ENCODE measurements at places on chromosomes 1 and 21.

GRCh38 chr1:220326578-220326977 is 54.3 kb upstream of the RAB3GAP2 start:
- no peak for DNase-seq

GRCh38 chr21:37231249-37231645 is 35.9 kb downstream of the VPS26C start:
- DNase-seq: no peak

GRCh38 chr1:205481629-205482151 is 22.8 kb upstream of the CDK18 start:
- DNase-seq: no peak

DNA sequence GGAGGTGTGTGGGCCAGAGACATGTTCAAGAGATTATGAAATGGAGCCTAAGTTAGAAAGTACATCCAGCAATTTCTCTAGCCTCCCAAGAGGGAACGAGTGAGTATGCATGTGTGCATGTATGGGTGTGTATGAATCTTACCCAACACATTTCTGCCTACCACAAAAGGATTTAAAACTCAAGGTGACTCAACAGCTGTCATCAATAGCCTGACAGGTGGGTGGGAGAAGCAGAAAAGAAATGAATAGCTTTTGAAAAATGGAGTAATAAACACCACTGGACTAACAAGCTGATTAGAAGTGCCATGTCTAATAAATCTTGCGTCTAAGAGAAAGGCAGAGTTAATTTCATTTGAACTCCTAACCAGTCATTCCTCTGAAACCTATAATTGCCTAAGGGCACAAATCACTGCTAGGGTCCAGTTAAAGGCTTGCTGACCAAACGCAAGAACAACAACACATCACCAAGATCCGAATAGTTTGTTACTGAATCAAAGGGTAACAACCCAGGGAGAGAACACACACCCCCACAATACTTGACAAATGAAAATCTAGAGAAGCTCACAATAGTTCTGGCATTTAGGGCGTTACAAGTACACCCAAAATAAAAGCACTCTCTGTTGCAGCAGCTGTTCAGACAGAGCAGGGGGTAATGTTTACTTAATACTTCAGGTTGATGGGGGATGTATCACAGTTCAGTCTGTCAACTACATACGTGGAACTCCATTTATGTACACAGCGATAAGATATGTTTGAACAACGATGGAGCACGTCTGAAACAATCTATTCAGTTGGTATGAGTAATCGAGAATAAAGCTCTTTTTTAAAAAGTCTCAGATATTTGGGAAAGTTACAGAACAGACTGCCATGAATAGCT is 1.4 kb downstream of the KIAA0319L start:
- no peak for DNase-seq

DNA sequence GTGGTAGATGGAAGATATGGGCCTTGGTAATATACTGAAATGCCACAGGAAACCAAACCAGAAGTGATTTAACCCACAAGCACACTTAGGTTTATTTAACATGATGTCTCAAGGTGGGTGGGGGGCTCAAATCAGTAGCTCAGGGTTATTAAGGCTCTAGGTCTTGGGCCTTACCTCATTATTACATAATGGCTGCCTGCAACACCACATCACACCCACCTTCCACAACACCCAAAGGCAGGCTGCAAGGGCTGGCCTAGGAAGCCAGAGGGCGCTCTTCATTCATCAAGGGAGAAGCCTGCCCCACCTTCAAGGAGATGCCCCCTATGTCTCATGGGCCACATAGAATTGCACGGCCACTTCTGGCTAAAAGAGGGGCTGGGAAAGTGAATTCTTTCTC is 6.0 kb downstream of the TFF1 start:
- DNase-seq: no peak

DNA sequence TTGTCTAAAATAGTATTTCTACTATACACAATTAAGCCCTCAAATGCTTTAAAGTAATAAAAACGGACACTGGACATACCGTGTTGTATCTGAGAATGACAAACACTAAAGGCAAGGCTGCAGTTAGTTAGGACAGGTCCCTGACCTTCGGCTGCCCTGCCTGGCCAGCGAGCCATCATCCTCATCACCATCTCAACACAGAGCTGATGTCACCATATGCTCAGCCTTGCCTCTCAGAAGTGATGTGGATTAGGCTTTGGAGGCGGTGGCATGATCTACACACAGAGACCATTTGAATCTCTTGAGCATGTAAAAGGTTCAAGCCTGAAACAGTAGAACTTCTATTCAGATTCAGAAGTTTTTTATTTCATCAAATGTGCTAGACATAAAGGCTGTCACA is 244.7 kb downstream of the SDCCAG8 start:
- no peak for DNase-seq

- no peak for DNase-seq
Observed at GRCh38 chr1:241423541-241424479, 66.8 kb upstream of the RGS7 start.

DNA sequence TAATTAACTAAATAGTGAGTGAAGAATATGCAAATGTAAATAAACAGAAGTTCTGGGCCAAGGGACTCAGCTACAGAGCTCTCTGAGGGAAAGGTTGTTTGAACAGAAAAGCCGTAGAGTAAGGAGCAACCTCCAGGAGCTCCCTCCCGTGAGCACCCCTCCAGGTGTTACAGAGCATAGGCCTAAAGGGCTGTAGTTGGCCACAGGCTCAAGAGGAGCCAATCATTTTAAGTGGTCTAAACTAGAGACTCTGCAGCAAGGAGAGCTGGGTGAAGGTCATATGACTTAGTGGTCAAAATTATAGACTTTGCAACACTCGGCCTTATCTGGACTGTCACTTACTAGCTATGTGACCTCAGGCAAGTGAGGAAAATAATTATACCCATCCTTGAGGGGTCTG is 19.1 kb upstream of the RXRG start:
- no peak for DNase-seq

GRCh38 chr1:244210884-244211558 is 159.9 kb downstream of the ZBTB18 start:
- no peak for DNase-seq

DNA sequence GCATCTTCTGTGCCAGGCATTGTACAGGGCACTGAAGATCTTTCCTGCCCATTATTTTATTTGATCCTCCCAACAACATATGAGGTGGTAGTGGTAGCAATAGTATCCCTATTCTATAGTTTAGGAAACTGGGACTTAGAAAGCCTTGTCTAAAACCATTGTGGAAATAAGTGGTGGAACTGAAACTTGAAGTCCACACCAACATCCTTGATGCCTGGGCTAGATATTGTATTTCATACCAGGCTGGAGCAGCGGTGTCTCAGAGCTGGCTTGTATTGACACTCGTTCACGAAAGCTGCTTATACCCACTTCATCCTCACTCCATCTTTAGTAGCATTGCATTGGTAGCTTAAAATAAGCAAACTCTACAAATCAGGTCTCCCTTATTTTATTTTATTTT is 9.7 kb upstream of the CTSS start:
- DNase-seq: no peak

GRCh38 chr1:98005326-98006010 is 84.6 kb upstream of the DPYD start:
- no peak for DNase-seq

GRCh38 chr1:231241750-231242149 is 738 bp downstream of the GNPAT start:
- DNase-seq: no peak

- DNase-seq: no peak
Observed at GRCh38 chr1:85359874-85360721, 83.7 kb upstream of the BCL10 start.

DNA sequence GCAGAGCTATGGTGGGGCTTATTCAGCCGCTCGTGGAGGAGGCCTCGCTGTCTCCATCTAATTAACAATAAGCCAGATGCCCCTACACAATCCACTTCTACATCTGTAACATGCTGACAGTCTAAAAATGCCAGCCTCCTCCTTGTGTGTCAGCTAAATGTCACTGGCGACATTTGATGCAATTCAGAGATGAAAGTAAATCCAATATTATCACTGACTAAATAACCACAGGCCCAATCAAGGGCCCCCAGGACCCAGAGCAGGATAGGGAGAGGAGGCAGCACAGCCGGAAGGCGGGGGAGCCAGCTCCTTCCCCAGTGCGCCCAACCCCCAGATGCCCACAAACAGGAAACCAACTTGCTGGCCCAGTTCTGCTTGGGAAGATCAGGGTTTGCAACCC is 76.6 kb downstream of the DMRTA2 start:
- DNase-seq: no peak

- DNase-seq: no peak
Observed at GRCh38 chr1:55571767-55572166, 356.6 kb upstream of the USP24 start.

DNA sequence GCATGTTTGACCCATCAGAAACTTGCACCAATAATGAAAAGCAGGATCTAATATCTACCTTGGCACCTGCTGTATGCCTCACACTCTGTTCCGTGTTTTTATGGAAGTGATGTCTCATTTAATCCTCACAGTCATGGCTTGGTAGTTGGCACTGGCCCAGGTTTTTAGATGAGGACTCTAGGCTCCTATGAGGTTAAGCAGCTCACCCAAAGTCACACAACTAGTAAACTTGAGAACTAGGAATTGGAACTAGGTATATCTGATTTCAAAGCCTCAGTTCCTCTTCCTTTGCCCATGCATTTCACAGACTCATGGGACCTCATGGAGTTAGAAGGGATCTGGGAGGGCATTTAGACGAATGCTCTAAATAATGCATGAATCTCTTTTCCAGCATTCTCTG is 21.3 kb upstream of the TARBP1 start:
- no peak for DNase-seq

- DNase-seq: no peak
Observed at GRCh38 chr1:56903778-56904177, 49.2 kb downstream of the C8A start.

- DNase-seq: no peak
Observed at GRCh38 chr1:169696273-169697100, 14.9 kb downstream of the SELL start.

DNA sequence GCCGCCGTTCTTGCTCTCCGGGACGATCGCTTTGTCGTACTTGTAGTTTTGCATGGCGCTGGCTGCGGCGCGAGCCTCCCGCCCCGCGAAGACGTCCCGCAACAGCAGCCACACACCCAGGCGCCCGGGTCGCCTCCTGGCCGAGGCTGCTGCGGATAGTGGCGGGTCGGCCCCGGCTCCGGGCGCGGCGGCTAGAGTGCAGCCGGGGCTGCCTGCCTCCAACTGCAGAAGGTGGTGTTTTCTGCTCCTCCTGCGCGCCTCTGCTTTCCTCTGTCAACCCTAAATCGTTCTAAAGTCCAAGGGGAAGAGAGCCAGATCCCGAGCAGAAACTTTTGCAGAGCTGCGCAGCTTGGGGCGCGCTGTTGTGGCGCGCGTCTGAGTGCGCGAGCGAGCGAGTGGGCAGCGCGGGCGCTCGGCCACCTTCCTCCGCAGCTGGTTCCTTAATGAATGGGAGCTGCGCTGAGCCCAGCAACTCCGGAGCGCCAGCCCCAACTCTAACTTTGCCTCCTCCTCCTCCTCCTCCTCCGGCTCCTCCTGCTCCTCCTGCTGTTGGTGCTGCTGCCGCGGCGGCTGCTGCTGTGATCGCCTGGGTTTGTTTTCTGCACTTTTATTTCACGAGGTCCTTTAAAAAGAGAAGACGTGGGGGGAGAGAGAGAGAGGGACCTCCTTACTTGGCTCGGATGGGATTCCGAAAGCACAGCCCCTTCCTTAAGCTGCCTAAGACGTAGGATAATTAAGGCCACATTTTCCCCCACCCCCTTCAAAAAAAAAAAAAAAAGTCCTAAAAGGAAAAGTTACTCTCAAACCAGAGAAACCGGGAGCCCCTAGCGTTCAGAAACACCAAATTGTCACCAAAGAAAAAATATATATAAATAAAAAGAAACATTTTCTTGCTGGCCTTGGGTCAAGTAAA is at the start of gene PLPP3:
Gene PLPP3, minus strand, starts transcription at position 601 of the 913 bp plus-strand sequence. Its CDS starts 547 bp downstream, at position 54.
- DNase-seq: no peak

DNA sequence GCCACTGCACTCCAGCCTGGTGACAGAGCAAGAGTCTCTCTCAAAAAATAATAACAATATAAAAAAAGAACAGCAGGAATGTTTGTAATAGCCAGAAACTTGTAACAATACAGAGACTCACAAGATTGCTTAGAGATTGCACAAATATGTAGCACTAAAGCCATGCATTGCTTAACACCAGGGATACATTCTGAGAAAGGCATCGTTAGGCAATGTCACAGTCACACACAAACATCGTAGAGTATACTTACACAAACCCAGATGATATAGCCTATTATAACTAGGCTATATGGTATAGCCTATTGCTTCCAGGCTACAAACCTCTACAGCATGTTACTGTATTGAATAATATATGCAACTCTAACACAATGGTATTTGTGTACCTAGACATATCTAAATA is 45.3 kb downstream of the GPATCH2 start:
- no peak for DNase-seq

DNA sequence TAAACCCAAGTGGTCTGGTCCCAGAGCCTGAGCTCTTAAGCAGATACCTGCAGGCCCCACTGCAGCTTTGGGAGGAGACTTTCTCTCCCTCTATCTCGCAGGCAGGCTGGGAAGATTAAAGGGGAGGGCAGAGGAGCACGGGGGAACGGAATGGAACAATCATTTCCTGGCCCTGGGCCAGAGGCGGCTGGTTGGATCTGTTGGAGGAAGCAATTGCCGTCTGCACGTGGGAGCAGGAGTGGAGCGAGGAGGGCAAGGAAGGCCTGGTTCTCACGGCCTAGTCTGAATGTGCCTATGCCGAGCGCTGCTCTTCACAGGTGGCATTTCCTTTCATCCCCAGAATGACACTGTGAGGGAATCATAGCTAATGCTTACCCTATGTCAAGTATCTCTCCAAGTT is 23.7 kb downstream of the NKAIN1 start:
- DNase-seq: no peak

DNA sequence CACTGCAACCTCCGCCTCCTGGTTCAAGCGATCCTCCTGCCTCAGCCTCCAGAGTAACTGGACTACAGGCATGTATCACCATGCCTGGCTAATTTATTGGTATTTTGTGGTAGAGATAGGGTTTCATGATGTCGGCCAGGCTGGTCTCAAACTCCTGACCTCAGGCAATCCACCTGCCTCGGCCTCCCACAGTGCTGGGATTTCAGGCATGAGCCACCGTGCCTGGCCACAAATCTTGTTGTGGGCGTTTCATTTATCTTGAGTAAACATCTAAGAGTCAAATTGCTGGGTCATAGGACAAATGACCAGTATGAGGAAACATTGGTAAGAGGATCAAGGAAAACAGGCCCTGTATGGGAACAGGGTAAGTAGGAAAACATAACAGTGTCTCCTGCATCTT is 17.9 kb downstream of the TMEM200B start:
- no peak for DNase-seq

GRCh38 chr1:23634840-23635651 is 56.6 kb upstream of the RPL11 start:
- DNase-seq: peak; percentile 48
